ENCODE measurements at places on chromosomes 4 and X.

- DNase-seq, result no peak
Measured at GRCh38 chrX:47540754-47541538, 20.1 kb upstream of the ARAF start.

GRCh38 chr4:101806914-101807313 lies 16.4 kb downstream of the BANK1 start:
- peak; percentile 77 for DNase-seq

GRCh38 chr4:42906891-42907759 lies 14.6 kb downstream of the GRXCR1 start:
- no peak for DNase-seq

- DNase-seq, result no peak
Measured at GRCh38 chrX:132776486-132777210, 181.8 kb downstream of the HS6ST2 start.

DNA sequence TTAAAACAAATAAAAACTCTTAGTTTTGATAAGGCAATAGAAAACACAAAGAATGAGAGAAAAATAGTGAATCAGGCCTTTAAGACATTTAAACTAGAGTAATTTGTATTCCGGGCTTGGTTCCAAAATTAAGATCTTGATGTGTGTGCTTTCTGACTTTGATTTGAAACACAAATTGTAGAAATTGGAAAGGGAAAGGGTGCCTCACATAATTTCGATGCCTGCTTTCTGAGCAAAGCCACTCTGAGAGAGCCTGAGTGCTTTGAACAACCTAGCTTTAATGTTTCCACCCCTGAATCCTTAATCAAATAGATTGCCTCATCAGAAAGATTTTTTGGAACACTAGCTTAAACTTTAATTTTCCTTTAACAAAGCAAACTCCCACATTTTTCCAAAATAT lies 666.8 kb downstream of the PCDH18 start:
- DNase-seq, result no peak

DNA sequence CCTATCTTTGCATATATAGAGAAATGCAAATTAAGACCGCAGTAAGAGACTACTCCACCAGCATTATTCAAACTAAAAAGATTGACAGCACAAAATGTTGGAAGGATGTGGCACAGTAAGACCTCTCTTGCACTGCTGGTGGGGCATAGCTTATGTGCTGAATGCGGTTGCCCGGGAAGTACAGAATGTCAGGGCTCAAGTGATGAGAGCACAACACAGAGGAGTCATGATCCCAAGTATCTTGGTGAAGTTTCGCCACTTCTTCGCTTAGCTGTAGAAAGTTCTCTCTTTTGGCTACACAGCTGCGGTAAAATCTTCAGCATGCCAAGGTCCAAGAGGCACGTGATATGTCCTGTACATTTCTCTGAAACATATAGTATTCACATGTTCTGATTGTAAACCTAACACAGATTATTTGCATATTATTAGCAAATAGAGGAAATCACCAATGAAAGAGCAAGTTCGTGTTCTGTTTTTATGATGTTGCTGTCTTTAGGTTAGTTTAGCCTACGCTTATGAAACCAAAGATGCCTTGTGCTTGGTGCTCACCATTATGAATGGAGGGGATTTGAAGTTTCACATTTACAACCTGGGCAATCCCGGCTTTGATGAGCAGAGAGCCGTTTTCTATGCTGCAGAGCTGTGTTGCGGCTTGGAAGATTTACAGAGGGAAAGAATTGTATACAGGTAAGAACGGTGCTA lies 55.0 kb downstream of the HTT-AS start:
- no peak for DNase-seq

DNA sequence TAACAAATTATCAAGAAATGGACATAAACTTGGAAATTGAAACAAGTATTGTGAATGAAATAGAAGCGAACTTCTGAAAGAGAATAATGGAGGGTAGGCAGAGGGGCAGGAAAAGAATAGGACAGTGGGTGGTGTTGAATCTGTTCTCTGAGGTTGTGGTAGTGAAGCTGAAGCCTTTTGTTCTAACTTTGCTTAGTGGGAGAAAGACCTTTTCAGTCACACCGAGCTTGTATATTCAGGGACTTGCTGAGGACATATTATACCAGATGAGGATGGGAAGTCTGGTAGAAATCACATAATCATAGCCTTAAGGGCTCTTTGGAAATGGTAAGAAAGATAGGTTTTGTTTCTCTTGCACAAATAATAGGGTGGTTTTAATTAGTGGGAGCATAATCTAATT lies 115.4 kb upstream of the NDST4 start:
- DNase-seq, result no peak

- DNase-seq, result no peak
Measured at GRCh38 chrX:154026136-154027021, 6.7 kb upstream of the IRAK1 start.

DNA sequence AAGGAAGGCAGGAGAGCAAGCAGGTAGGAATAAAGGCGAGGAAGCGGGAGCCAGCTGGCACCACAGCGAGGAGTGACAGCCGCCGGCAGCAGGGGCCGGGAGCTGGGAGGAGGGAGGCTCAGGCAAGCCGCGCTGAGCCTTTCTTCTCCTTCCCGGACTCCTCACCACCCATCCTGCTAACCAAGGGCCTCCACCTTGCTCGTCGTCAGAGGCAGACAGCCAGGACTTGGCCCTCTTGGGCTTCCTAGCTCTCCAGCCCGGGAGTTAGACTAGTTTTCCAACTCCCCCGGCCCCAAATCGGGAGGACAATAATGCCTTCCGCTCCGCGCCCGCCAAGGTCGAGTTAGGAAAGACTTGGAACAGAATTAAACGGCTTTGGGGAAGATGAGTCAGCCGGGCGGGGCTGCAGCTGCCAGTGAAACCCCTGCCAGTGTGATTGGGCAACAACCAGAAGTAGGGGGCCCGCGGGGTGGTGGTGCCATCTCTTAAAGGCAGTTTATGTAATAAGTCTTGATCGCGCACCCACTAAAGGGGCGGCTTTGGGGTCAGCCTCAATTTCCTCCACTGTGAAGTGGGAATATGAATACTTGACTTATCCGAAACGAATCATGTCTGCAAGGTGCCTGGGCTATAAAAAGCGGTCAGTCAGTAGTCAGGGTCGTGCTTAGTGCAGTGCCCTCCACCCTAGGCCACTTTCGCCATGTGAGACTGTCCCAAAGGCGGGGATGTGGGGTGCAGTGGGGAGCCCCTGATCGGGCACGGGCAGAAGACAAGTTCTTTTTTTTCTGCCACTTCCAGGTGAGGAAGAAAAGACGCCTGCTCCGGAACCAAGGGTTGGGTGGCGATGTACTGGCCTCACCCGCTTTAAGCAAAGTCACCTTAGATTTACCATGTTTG lies 6.7 kb upstream of the HSD17B10 start:
- DNase-seq, result no peak

GRCh38 chr4:139633661-139634060 lies 32.0 kb upstream of the MGST2 start:
- DNase-seq, result no peak
